ENCODE measurements at places on chromosomes 12 and 14. TPM values are rescaled to one million over a fixed set of nuclear protein-coding genes. Genes with fewer than 3 reads are reported as not detected.

- DNase-seq = no peak
- no peak overlapping the region for H3K4me3 ChIP-seq
- H3K27me3 ChIP-seq = no peaks in the 10 kb centered on the region
- H3K4me1 ChIP-seq = peaks cover 23% of the 10 kb centered on the region
- no peak overlapping the region for H3K27ac ChIP-seq
- no peaks in the 10 kb centered on the region for H3K36me3 ChIP-seq
These were observed 229.4 kb downstream of the ERC1 start for GRCh38 chr12:1220127-1221092.

GRCh38 chr14:67464377-67464776, 24.1 kb downstream of the TMEM229B start:
- no peak overlapping the region for H3K27ac ChIP-seq
- H3K4me3 ChIP-seq = no peak overlapping the region
- H3K4me1 ChIP-seq = peaks cover 9% of the 10 kb centered on the region

GRCh38 chr14:88299865-88300530, 23.1 kb downstream of the KCNK10 start:
- no peaks in the 10 kb centered on the region for H3K4me1 ChIP-seq
- H3K27me3 ChIP-seq = no peaks in the 10 kb centered on the region
- no peak overlapping the region for H3K4me3 ChIP-seq
- H3K27ac ChIP-seq = no peak overlapping the region
- no peak for DNase-seq

- no peak overlapping the region for H3K4me3 ChIP-seq
- H3K27me3 ChIP-seq = no peaks in the 10 kb centered on the region
- DNase-seq = no peak
These were observed 20.8 kb downstream of the CKAP4 start for GRCh38 chr12:106226884-106227640.

DNA sequence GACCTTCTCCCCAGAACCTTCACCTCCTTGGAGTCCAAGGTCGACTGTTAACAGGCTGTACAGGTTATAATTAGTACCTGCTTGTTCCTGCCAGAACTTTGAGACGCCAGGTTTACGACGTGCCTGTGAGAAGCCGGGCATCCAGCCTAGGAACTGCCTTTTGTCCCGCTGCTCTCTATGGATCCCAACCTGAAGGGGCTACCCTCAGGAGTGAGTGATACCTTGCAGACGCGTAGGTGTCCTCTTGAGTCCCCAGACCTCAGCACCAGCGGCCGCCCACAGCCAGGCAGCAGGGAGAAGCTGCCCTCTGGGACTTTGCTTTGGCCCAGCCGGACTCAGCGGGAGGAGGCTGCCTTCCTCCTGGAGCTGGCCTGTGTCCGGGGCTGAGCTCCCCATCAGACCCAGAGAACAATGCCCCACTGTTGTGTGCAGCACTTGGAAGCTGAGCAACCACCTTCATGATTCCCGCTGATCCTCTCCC, 16.2 kb downstream of the SYNE3 start:
- no peaks in the 10 kb centered on the region for H3K27me3 ChIP-seq
- H3K36me3 ChIP-seq = no peaks in the 10 kb centered on the region
- no peak overlapping the region for H3K4me3 ChIP-seq
- H3K4me1 ChIP-seq = peaks cover 9% of the 10 kb centered on the region

DNA sequence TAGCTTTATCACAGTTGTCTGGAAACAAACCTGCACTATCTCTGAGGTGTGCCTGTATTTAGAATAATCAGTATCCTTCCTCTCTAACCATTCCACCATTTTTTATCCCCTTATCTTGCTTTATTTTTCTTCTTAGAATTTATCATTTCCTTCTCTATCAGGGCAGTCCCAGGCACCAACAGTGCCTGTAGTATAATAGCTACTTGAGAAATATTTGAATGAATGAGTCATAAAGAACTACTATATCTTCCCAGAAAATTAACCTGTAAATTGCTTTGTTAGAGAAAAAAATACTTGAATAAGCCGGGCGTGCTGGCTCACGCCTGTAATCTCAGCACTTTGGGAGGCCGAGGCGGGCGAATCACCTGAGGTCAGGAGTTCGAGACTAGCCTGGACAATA, 21.2 kb upstream of the FOXJ2 start:
- H3K27me3 ChIP-seq = no peaks in the 10 kb centered on the region
- no peak overlapping the region for H3K4me3 ChIP-seq
- H3K27ac ChIP-seq = no peak overlapping the region
- peak; percentile 55 for DNase-seq
- no peaks in the 10 kb centered on the region for H3K4me1 ChIP-seq

- no peak overlapping the region for H3K27ac ChIP-seq
- DNase-seq = no peak
These were observed 60.3 kb downstream of the SAMD4A start for GRCh38 chr14:54627219-54627539.

- no peak overlapping the region for H3K27ac ChIP-seq
- peaks cover 16% of the 10 kb centered on the region for H3K4me1 ChIP-seq
- no peak overlapping the region for H3K4me3 ChIP-seq
- H3K36me3 ChIP-seq = peaks cover 16% of the 10 kb centered on the region
These were observed 24.8 kb downstream of the CLSTN3 start for GRCh38 chr12:7154901-7155470.

GRCh38 chr14:56417173-56417572, 162.4 kb upstream of the TMEM260 start:
- H3K4me3 ChIP-seq = no peak overlapping the region
- H3K4me1 ChIP-seq = no peaks in the 10 kb centered on the region
- H3K36me3 ChIP-seq = no peaks in the 10 kb centered on the region
- peaks cover 3% of the 10 kb centered on the region for H3K27me3 ChIP-seq

- H3K4me1 ChIP-seq = no peaks in the 10 kb centered on the region
- no peak overlapping the region for H3K27ac ChIP-seq
- H3K4me3 ChIP-seq = no peak overlapping the region
- no peaks in the 10 kb centered on the region for H3K27me3 ChIP-seq
These were observed 8.9 kb downstream of the STX2 start for GRCh38 chr12:130830246-130830551.

GRCh38 chr14:44170101-44170500, 337.0 kb downstream of the FSCB start:
- H3K4me3 ChIP-seq = no peak overlapping the region
- no peaks in the 10 kb centered on the region for H3K27me3 ChIP-seq
- H3K4me1 ChIP-seq = no peaks in the 10 kb centered on the region
- DNase-seq = no peak

GRCh38 chr14:96638041-96638855, 136.1 kb downstream of the PAPOLA start:
- H3K4me1 ChIP-seq = no peaks in the 10 kb centered on the region
- no peak for DNase-seq
- H3K36me3 ChIP-seq = no peaks in the 10 kb centered on the region
- no peak overlapping the region for H3K4me3 ChIP-seq
- H3K27ac ChIP-seq = no peak overlapping the region

GRCh38 chr12:63292471-63293221, 141.6 kb upstream of the AVPR1A start:
- H3K4me3 ChIP-seq = no peak overlapping the region
- no peaks in the 10 kb centered on the region for H3K27me3 ChIP-seq
- H3K4me1 ChIP-seq = peaks cover 2% of the 10 kb centered on the region

DNA sequence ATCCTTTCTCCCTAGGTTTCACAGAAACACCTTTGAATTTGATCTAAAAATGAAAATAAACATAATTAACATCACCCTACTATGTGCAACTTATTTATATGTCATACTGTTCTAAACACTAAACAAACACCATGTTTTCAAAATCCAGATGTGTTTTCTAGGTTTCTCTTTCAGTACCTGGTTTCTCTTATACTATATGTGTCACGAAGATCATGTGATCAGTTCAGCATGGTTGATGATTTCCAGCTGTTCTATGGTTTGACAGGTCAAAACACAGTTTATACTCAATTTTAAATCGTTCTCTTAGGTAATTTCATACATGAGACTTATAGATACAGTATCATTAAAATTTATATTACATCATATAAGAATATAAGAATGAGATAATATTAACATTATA, 373.1 kb downstream of the SOX5 start:
- H3K36me3 ChIP-seq = no peaks in the 10 kb centered on the region
- H3K4me1 ChIP-seq = no peaks in the 10 kb centered on the region
- no peak overlapping the region for H3K27ac ChIP-seq
- no peak for DNase-seq
- H3K27me3 ChIP-seq = no peaks in the 10 kb centered on the region
- H3K4me3 ChIP-seq = no peak overlapping the region

DNA sequence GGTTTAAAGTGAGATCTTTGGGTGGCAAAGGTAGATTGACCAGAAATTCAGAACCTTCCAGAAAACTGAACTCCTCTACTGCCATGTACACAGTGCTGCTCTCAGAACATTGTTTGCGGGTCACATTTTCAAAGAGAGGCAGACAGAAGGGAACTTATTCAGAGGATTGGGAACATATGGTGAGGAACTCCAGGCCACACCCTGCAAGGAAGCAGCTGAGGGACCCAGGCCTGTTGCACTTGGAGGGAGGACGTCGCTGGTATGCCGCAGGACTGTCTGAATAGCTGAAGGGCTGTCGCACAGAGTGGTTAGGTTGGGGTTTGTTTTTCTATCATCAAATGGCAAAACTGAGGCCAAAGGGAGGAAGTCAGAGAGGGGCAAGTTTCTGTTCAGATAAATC, 441.1 kb downstream of the DPF3 start:
- no peak overlapping the region for H3K4me3 ChIP-seq
- DNase-seq = no peak
- H3K27ac ChIP-seq = no peak overlapping the region

GRCh38 chr14:52268279-52269061, 972 bp downstream of the PTGDR start:
- peaks cover 5% of the 10 kb centered on the region for H3K4me1 ChIP-seq
- H3K27me3 ChIP-seq = peaks cover 39% of the 10 kb centered on the region
- no peak for DNase-seq
- H3K36me3 ChIP-seq = no peaks in the 10 kb centered on the region

GRCh38 chr12:106276032-106276740, 26.3 kb upstream of the TCP11L2 start:
- H3K27ac ChIP-seq = no peak overlapping the region
- DNase-seq = no peak
- H3K4me3 ChIP-seq = no peak overlapping the region
- H3K4me1 ChIP-seq = peaks cover 14% of the 10 kb centered on the region
- no peaks in the 10 kb centered on the region for H3K36me3 ChIP-seq

- H3K4me3 ChIP-seq = no peak overlapping the region
- no peak overlapping the region for H3K27ac ChIP-seq
- H3K4me1 ChIP-seq = no peaks in the 10 kb centered on the region
- H3K27me3 ChIP-seq = no peaks in the 10 kb centered on the region
- no peaks in the 10 kb centered on the region for H3K36me3 ChIP-seq
These were observed 102.2 kb downstream of the KIF26A start for GRCh38 chr14:104240434-104241157.

DNA sequence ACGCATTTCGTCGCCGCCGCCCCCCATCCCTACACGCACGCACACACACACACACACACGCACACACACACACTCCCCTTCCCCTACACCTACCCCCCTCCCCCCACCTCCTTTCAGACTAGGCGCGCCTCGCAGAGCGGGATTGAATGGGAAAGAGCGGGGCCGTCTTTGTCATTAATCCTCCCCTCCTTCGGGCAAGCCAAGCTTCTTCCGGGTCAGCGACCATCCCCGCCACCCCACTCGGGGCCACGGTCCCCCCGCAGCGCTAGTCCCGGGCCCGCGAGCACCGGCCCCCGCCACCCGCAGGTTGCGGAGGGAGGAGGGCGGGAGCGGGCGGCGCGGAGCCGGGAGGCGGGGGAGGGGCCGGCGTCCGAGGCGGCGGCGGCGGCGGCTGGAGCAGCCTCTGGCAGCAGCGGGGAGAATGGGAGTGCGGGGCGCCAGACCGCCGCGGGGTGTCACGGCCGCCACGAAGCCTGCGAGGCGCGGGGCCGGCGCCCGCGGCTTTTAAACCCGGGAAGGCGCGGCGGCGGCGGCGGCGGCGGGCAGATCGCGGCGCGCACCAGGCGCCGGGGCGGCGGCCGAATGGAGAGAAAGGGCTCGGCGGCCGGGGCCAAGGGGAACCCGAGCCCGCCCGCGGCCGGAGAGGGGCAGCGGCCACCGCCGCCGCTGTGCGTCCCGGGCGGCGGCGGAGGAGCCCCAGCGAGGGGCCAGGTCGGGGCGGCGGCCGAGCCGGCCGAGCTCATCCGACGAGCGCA, at the start of gene TTC9:
Gene TTC9, plus strand, starts transcription at position 369 of the 755 bp plus-strand sequence. Its CDS starts 214 bp downstream, at position 583.
- peaks cover 14% of the 10 kb centered on the region for H3K4me1 ChIP-seq
- no peak within 1 kb of the TSS for H3K27ac ChIP-seq
- no peak for DNase-seq
- H3K27me3 ChIP-seq = peaks cover 29% of the 10 kb centered on the region
- peak within 1 kb of the TSS; percentile 70 for H3K4me3 ChIP-seq

- H3K4me1 ChIP-seq = peaks cover 7% of the 10 kb centered on the region
- H3K36me3 ChIP-seq = no peaks in the 10 kb centered on the region
- no peak overlapping the region for H3K4me3 ChIP-seq
- no peak overlapping the region for H3K27ac ChIP-seq
These were observed 79.8 kb upstream of the TSPAN11 start for GRCh38 chr12:30846776-30847175.

- no peak for DNase-seq
- H3K4me1 ChIP-seq = peaks cover 48% of the 10 kb centered on the region
- no peak overlapping the region for H3K4me3 ChIP-seq
- H3K27ac ChIP-seq = no peak overlapping the region
These were observed 1.9 kb downstream of the RNASE7 start for GRCh38 chr14:21043974-21044618.

DNA sequence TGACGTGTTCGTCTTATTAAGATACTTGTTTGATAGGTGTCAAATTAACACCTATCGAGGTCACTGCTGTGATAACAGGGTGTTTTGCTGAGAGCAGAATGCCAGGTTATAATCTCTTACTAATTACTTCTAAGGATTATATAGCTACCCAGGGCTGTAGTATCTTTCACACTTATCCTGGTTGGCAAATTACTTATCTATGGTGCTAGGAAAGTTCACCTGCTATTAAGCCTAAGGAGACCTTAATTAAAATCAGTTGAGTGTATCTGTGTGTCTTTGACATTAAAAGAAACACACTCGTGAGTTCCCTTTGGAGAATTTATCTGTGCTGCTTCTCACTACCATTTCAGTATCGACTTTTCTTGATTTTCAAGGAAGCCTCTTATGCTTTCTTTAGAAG, 301.6 kb upstream of the SLC16A7 start:
- H3K27me3 ChIP-seq = no peaks in the 10 kb centered on the region
- H3K27ac ChIP-seq = no peak overlapping the region
- no peak for DNase-seq
- H3K4me3 ChIP-seq = no peak overlapping the region

Gene FZD10
- polyA plus RNA-seq = 0.55 TPM

Gene PROX2
- not detected for polyA plus RNA-seq

Gene SLC35E3
- polyA plus RNA-seq = 4.0 TPM

Gene CPNE6
- polyA plus RNA-seq = not detected

Gene TMCC3
- polyA plus RNA-seq = 18.9 TPM

Gene CRADD
- 13.6 TPM for polyA plus RNA-seq

Gene C14orf132
- polyA plus RNA-seq = 0.53 TPM

Gene ANHX
- not detected for polyA plus RNA-seq

Gene ACOT4
- 0.68 TPM for polyA plus RNA-seq

Gene CBLN3
- 1.6 TPM for polyA plus RNA-seq

Gene ACOT6
- not detected for polyA plus RNA-seq
